ENCODE measurements at places on chromosomes 13 and 19. TPM values are rescaled to one million over a fixed set of nuclear protein-coding genes. Genes with fewer than 3 reads are reported as not detected.
A peak's percentile ranks its signal among the peaks of the same experiment; 100 is the strongest.

DNA sequence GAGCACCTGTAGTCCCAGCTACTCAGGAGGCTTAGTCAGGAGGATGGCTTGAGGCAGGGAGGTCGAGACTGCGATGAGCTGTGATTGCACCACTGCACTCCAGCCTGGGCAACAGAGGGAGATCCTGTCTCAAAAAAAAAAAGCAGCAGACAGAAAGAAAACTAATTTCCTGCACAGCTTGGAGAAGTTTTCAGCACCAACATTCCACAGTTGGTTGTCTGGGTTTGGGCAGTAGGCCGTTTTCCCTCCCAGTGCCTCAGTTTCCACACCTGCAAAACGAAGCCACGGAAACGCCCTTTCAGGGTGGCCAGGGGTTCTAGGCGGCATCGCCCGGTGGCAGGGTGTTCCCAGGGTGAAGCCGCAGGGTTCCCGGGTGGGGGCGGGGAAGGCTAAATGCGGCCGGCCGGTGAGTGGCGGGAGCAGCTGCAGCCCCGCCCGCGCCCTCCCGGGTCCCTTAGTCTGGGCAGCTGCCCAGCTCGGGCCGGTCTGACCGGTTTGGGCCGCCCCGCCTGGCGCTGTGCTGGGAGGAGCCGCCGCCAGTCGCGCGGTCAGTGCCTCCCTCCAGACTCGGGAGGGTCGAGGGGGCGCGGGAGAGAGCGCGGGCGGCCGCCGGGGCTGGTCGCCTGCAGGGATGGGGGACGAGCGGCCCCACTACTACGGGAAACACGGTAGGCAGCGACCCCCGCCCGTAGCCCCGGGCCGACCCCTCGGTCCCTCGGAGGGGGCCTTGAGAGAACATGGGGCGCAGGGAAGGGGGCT, at the start of gene SLC44A2:
Gene SLC44A2 (plus strand): TSS at position 551 of the 759 bp plus-strand sequence. CDS start 81 bp downstream, at position 632.
- peaks cover 20% of the 10 kb centered on the region for H3K4me1 ChIP-seq
- no peaks in the 10 kb centered on the region for H3K27me3 ChIP-seq
- no peaks in the 10 kb centered on the region for H3K36me3 ChIP-seq
- no peak within 1 kb of the TSS for H3K27ac ChIP-seq

GRCh38 chr13:76189882-76190519, 553.9 kb downstream of the LMO7 start:
- H3K4me3 ChIP-seq: no peak overlapping the region
- no peak overlapping the region for H3K27ac ChIP-seq
- H3K4me1 ChIP-seq: no peaks in the 10 kb centered on the region
- DNase-seq: no peak
- H3K27me3 ChIP-seq: no peaks in the 10 kb centered on the region

GRCh38 chr19:45508417-45508860, 1.2 kb downstream of the VASP start:
- peak overlapping the region; percentile 98 for H3K27ac ChIP-seq
- H3K36me3 ChIP-seq: no peaks in the 10 kb centered on the region
- peak overlapping the region; percentile 84 for H3K4me3 ChIP-seq
- no peaks in the 10 kb centered on the region for H3K4me1 ChIP-seq
- peak; percentile 73 for DNase-seq

- no peak for DNase-seq
- no peak overlapping the region for H3K27ac ChIP-seq
- H3K4me1 ChIP-seq: no peaks in the 10 kb centered on the region
- H3K36me3 ChIP-seq: no peaks in the 10 kb centered on the region
- no peak overlapping the region for H3K4me3 ChIP-seq
- H3K27me3 ChIP-seq: no peaks in the 10 kb centered on the region
Observed at GRCh38 chr13:96734499-96734898, 259.8 kb downstream of the OXGR1 start.

DNA sequence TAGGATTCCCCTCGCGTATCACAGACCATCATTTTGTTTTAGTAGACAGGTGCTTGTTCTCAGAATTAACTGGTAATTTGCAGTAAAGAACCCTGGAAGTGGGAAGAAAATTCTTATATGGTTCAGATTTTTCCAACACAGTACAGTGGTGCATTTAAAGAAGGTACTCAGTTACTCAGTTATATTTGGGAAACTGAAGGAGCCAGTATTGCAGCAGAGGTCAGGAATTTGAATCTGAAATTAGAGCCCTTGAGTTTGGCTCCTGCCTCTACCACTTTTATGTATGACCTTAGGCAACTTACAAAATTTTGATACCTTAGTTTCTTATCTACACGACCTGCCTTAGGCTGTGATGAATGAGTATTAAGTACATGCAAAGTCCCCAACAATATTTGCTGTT, 19.7 kb downstream of the METTL21C start:
- no peak overlapping the region for H3K4me3 ChIP-seq
- no peaks in the 10 kb centered on the region for H3K36me3 ChIP-seq
- no peak for DNase-seq
- H3K4me1 ChIP-seq: no peaks in the 10 kb centered on the region
- H3K27ac ChIP-seq: no peak overlapping the region

GRCh38 chr13:27321468-27322431, 51.1 kb downstream of the RASL11A start:
- DNase-seq: no peak
- H3K36me3 ChIP-seq: no peaks in the 10 kb centered on the region
- H3K4me1 ChIP-seq: no peaks in the 10 kb centered on the region
- no peak overlapping the region for H3K27ac ChIP-seq

- H3K27ac ChIP-seq: no peak overlapping the region
- no peaks in the 10 kb centered on the region for H3K36me3 ChIP-seq
- H3K27me3 ChIP-seq: no peaks in the 10 kb centered on the region
Observed at GRCh38 chr19:46076031-46076880, 35.5 kb upstream of the IGFL4 start.

GRCh38 chr19:49118565-49119410, at the start of gene C19orf73:
Gene C19orf73 (minus strand): TSS chr19:49119143. CDS start chr19:49119022, 121 bp downstream.
- DNase-seq: peak; percentile 98
- no peaks in the 10 kb centered on the region for H3K36me3 ChIP-seq
- peaks cover 6% of the 10 kb centered on the region for H3K4me1 ChIP-seq
- H3K27me3 ChIP-seq: no peaks in the 10 kb centered on the region

DNA sequence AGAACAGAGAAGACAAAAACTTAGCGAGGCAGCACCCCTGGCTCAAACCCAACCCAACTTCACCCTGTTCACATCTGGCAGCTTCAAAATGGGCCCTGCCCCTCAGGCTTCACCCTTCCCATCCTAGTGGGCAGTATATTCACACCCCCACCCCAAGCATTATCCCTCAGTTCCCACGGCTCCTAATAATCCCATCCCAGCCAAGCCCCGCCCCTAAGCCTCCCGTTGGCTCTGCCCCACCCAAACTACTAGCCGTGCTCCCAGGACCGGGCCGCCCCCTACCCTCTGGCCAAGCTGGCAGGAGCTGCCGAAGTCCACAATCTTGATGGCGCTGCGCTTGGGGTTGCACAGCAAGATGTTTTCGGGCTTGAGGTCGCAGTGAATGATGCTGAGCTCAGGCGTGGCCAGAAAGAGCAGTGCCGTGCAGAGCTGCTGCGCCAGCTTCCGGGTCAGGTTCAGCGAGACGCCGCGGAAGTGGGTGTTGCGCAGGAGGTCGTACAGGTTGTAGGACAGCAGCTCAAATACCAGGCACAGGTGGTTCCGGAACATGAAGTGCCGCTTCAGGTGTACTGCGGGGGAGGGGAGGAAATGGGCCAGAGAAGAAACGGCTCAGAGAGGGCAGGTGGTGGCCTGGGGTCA, 5.8 kb downstream of the DYRK1B start:
- no peak for DNase-seq
- no peak overlapping the region for H3K4me3 ChIP-seq
- H3K4me1 ChIP-seq: no peaks in the 10 kb centered on the region
- no peak overlapping the region for H3K27ac ChIP-seq

- H3K4me1 ChIP-seq: no peaks in the 10 kb centered on the region
- DNase-seq: peak; percentile 57
- H3K4me3 ChIP-seq: no peak overlapping the region
- no peaks in the 10 kb centered on the region for H3K36me3 ChIP-seq
- no peaks in the 10 kb centered on the region for H3K27me3 ChIP-seq
Observed at GRCh38 chr13:33610438-33611120, 207.4 kb upstream of the RFC3 start.

- no peak for DNase-seq
- no peak overlapping the region for H3K27ac ChIP-seq
- no peaks in the 10 kb centered on the region for H3K36me3 ChIP-seq
Observed at GRCh38 chr13:110883542-110883941, 31.3 kb downstream of the ANKRD10 start.

- DNase-seq: no peak
- H3K4me3 ChIP-seq: peak overlapping the region; percentile 99
- peaks cover 17% of the 10 kb centered on the region for H3K36me3 ChIP-seq
- peaks cover 11% of the 10 kb centered on the region for H3K4me1 ChIP-seq
Observed at GRCh38 chr19:3506384-3507340, 551 bp downstream of the FZR1 start.

- H3K27ac ChIP-seq: no peak overlapping the region
- no peak overlapping the region for H3K4me3 ChIP-seq
- no peak for DNase-seq
- no peaks in the 10 kb centered on the region for H3K4me1 ChIP-seq
- no peaks in the 10 kb centered on the region for H3K36me3 ChIP-seq
Observed at GRCh38 chr13:36160297-36160696, 29.1 kb upstream of the DCLK1 start.

DNA sequence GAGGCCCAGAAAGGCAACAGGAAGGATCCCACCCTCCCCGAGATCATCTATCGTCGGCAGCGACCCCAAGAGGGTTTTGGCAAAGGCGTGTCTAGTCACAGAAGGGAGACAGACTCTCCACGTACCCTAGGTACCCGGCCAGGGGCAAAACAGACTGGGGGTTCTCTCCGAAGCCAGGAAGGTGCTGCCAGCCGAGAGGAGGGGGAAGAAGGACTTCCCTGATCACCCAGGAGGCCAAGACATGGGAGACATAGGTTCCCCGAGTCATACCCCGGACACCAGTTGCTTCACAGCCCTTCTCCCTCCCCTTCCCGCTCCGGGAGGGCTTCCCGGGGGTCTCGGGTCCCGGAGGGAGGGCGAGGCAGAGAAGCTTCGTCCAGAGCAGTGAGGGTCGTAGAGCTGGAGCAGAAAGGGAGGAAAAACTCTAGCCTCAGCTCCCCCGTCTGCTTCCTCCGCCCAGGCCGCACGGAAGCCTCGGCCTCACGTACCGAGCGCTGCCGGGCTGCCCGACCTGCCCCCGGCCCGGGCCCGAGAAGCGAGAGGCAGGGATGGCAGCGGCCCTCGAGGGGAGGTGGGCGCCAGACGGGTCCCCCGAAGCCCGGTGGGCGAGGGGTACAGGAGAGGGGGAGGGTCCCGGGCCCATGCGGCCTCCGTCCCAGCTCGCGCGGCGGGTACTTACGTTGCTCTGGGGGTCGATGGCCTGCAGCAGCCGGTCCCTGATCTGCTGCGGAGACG, 644 bp downstream of the MED26 start:
- peaks cover 31% of the 10 kb centered on the region for H3K4me1 ChIP-seq
- H3K27me3 ChIP-seq: no peaks in the 10 kb centered on the region
- H3K27ac ChIP-seq: peak overlapping the region; percentile 98
- H3K36me3 ChIP-seq: peaks cover 29% of the 10 kb centered on the region
- peak overlapping the region; percentile 84 for H3K4me3 ChIP-seq

DNA sequence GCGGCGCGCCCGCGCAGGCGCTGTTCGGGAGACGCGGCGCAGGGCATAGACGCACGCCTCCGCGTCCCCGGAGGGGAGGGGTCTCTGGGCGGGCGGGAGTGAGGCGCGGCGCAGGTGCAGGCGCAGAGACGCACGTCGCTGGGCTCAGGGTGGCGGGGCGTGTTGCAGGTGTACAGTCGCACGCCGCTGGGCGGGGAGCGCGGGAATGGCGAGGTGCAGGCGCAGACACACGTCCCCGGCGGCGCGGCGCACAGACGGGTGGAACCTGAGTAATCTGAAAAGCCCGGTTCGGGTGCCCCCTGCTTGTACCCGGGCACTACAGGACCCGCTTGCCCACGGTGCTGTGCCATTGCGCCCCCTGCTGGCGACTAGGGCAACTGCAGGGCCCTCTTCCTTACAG, 44.7 kb downstream of the PLPP2 start:
- H3K27me3 ChIP-seq: no peaks in the 10 kb centered on the region
- H3K36me3 ChIP-seq: no peaks in the 10 kb centered on the region
- no peak overlapping the region for H3K27ac ChIP-seq
- H3K4me3 ChIP-seq: no peak overlapping the region
- no peaks in the 10 kb centered on the region for H3K4me1 ChIP-seq

- H3K4me1 ChIP-seq: no peaks in the 10 kb centered on the region
- no peak overlapping the region for H3K4me3 ChIP-seq
- H3K27ac ChIP-seq: no peak overlapping the region
- H3K27me3 ChIP-seq: no peaks in the 10 kb centered on the region
Observed at GRCh38 chr13:49681842-49682435, 9.3 kb downstream of the EBPL start.

KLK14 gene
- total RNA-seq: not detected

GPR183 gene
- 1.1 TPM for total RNA-seq

SERPINE3 gene
- not detected for total RNA-seq

NALCN gene
- not detected for total RNA-seq

Data from Peyer's patch (tissue), 4 donors.